ENCODE measurements at places on chromosomes 11 and 22.

GRCh38 chr11:91776655-91777054 is 448.0 kb upstream of the FAT3 start:
- no peak for DNase-seq

DNA sequence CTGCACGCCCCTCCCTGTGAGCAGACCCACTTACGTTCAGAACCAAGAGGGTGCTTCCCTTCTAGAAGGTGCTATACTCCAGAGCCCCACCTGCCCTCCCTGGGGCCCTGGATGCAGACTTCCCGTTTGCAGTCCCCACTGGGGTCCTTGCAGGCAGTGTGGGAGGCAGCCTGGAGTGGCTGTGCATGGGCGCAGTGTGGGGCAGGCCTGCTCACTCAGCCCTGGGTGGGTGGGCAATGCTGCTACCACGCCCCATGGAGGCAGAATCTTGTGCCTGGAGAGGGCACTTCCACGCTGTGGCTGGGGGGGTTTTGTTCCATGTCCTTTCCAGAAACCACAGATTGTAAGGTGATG is 116.2 kb downstream of the KCNQ1OT1 start:
- DNase-seq, result peak; percentile 32

GRCh38 chr11:33615751-33616150 is 84.9 kb downstream of the C11orf91 start:
- DNase-seq, result no peak

GRCh38 chr11:68775951-68776388 is 24.6 kb upstream of the TESMIN start:
- no peak for DNase-seq

GRCh38 chr11:73998846-73999575 is 9.9 kb downstream of the UCP3 start:
- no peak for DNase-seq

DNA sequence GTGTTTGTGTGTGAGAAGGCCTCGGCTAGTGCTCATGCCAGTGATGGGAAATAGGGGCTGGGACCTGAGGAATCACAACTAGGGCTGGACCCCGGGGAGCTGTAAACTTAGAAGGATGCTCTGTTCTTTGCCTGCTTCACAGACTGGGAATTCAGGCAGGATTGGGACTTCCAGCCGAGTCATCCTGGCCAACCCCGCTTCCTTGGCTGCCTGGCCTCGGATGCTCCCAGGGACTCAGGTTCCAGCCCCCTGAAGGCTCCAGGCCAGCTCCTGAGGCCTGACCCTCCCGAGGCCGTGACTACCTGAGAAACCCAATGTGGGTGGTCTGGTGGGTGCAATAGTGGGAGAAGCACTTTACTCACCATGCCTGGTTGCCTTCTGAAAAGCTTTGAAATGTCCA is 44.7 kb downstream of the IRAG1 start:
- no peak for DNase-seq

DNA sequence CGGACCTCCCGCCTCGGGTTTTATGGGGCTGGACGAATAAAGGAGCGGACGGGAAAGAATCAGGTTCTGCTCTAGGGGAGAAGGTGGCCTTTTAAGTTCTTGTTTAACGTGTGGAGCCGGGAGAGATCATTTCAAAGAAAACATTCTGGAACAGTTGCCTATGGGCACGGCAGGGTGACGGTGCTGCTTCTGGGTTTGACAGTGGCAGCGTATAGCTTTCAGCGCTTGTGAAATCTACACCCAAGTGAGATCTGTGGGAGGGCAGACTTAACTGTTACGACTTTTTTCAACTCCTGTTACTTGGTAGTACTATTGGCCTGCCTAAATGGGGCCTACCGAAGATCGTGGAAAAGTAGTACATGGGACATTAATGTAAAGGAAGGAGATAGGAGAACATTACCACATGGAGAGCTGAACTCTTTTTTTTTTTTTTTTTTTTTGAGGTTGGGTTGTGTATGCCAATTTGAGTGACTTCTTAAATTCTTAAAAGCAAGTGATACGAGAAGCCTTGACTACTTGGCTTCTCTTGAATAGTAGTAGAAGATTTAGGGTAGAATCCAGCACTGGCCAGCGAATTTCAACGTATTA is 743 bp downstream of the USP47 start:
- DNase-seq, result no peak

DNA sequence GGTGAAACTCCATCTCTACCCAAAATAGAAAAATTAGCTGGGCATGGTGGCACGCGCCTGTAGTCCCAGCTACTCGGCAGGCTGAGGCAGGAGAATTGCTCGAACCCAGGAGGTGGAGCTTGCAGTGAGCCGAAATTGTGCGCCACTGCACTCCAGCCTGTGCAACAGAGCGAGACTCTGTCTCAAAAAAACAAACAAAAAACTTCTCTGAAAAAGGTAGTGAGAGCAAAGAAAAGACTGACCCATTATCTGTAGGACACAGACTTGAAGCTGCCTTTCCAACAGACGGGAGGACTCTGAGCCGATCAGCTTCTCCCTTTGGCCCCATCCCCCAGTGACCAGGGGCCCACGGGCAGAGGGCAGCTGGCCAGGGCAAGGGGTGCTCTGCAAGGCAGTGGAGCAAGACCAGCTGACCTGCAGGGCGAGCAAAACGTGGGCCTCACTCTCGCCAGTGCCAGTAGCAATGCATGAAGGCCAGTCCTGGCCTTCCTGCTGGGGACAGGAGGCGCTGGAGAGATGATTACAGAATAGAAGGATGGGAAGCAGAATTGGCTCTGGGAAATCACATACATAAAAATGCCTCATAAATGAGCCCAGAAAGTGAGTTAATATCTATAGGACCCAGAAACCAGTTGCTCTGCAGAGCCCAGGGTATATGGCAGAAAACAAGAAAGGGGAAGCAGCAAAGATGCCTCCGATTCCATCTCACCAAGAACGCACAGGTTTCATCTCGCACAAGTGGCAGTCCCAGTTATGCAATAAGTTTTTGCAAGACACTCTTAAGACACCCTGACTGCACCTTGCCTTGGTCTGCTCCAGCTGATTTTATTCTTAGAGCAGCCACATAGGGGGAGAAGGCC is 2.8 kb downstream of the EHD1 start:
- DNase-seq, result no peak

DNA sequence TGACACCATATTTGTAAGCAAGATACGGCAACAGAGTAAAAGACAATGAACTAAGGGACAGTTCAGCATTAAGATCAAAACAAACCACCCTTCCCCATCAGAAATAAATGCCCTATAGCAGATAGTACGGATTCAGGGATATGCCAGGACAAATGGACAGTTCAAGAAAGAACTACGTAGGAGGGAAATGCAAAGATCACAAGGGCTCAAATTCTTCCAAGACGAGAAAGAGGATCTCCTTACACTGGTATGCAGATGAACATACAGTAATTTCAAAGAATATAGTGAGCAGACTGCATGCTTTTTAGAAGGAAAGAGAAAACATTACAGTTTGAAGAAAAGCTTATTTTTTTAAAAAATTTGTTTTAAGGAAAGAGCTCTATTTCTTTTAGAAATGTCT is 124.7 kb upstream of the APOA1 start:
- DNase-seq, result no peak

GRCh38 chr11:121890377-121890776 is 225.6 kb downstream of the BLID start:
- no peak for DNase-seq

GRCh38 chr11:90223248-90223585 is 368 bp upstream of the CHORDC1 start:
- no peak for DNase-seq

- DNase-seq, result no peak
Observed at GRCh38 chr11:36450110-36450572, 59.9 kb downstream of the TRAF6 start.

GRCh38 chr11:121328176-121328966 is 35.8 kb downstream of the SC5D start:
- no peak for DNase-seq

DNA sequence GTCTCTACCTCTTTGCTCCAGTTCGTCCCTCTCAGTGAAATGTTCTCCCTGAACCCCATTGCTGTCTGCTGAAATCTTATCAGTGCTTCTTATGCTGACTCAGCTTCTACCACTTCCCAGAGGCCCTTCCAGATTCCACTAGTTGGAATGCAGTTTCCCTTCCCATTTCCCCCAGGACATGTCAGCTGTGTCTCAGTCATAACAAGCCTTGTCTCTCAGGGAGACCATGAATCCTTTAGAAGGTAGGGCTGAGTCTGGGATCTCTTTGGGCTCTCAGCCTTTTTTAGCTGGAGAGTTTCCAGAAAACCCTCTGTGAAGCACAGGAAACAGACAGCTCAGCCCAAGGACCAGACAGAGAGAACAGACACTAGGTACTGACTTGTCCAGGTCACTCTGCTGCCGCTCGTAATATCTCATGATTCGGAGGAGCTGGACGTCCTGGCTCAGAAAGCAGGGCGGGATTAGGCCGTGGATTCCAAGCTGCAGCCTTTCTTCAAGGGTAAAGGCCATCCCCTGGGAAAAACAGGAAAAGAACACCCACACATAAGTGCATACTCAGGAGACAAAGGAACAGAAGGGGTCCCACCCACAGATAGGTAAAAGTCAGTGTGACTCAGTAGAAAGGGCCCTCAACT is 113.0 kb downstream of the ME3 start:
- no peak for DNase-seq

- DNase-seq, result no peak
Observed at GRCh38 chr11:82234256-82234655, 499.4 kb downstream of the FAM181B start.

DNA sequence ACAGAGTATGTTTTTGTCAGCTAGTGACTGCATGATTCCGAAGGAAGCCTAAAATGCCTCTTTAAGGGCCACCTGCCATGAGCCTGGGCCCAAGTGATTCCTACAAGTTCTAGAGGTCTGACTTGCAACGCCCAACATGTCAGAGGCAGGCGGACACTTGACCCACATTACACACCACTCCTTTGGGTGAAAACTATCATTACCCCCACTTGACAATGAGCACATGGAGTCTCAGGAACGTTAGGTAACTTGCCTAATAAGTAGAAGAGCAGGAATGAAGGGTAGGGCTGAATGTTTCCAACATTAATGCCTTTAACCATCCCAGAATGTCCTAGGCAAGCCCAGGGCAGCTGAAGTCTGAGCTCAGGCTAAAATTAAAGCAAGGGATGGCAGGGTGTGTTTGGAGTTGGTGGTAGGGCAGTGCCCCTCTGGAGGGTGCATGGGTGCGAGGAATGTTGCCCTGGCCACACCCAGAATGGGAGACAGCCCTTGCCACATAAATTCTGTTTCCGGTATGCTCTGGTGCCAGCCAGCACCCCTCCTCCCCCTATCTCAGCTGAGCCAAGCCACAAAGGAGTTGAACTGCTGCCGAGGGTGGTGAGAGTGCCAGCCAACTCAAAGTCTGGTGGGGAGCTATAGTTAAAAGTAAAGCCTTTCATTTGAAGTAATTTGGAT is 2.5 kb downstream of the PLAAT2 start:
- DNase-seq, result peak; percentile 68

DNA sequence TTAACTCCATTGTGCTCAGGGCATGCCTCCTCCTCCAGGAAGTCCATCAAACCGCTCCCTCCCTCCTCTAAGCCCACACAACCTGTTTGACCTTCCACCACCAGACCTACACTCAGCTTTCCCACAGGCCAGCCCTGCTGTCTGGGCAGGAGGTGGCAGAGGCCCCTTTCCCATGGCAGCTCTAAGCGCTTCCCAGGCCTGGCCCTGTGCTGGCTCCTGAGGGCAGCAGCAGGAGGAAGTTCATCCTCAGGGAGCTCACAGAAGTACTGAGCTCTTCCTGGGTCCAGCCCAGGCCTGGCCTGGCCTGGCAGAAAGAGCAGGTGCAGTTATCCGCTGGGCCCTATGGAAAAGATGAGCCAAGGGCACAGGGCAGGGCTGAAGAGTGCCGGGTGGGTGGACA is 31.4 kb downstream of the ARAP1 start:
- DNase-seq, result no peak

GRCh38 chr11:119509969-119510401 is 87.0 kb upstream of the THY1 start:
- DNase-seq, result peak; percentile 68

DNA sequence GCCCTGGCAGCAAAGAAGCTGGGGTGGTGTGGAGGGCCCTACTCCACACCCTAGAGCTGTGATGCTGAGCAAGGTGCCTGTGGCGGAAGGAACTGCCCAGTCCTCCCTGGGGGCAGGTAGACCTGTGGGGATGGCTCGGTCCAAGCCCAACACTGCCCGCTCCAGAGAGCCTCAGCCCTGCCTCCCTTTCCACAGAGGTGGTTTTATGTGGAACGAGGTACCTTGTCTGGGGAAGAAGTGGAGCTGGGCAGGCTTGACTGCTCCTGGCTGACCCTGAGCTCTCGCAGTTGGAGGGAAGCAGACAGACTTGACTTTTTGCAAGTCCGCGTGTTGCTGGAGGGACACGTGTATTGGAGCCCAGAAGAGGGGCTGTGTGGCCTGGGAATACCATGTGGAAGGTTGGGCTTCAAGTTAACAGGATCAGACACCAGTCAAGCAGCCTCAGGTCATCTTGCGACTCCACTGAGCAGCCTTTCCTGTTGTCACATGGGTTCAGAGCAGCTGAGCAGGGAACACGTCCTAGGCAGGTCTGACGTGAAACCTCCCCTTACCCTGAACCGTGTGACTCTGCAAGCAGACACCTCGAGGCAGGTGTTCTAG is 117.7 kb downstream of the CACNA1I start:
- no peak for DNase-seq

DNA sequence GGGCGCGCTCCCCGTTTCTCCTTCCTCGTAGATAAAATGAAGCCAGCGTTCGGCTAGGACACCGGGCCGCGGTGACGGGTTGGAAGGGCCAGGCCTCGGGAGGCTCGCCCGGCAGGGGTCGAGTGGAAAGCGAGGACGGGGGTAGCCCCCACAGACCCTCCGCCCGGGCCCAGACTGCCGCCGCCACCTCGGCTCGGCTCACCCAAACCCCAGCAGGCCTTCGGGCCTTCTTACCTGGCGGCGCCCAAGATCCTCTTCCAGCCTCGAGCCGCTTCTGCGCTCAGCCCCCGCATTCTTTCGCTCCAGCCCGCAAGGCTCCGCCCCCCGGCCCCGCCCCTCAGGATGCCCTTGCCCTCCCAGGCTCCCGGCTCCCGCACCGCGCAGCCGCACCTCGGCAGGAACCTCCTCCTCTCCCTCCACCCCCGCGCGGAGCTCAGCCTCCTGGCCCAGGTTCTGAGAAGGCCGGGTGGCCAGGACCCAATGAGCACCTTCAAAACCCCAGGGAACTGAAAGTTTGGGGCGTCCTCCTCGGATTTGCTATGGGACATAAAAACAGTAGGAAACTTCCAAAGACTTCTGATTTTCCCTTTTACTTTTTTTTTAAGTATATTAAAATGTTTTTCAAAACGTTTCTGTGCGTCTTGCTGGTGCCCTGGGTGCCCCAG is at the start of gene CD59:
Gene CD59 (minus strand): TSS at position 276 of the 665 bp plus-strand sequence. CDS start 13,978 bp downstream, outside the sequence.
- DNase-seq, result peak; percentile 93

GRCh38 chr11:2265396-2265795 is 5.0 kb downstream of the ASCL2 start:
- peak; percentile 31 for DNase-seq

GRCh38 chr11:20327377-20327935 is 36.1 kb upstream of the HTATIP2 start:
- no peak for DNase-seq
